CD14-positive monocyte (primary cell): ENCODE measurements at places on chromosomes 1 and 21.

DNA sequence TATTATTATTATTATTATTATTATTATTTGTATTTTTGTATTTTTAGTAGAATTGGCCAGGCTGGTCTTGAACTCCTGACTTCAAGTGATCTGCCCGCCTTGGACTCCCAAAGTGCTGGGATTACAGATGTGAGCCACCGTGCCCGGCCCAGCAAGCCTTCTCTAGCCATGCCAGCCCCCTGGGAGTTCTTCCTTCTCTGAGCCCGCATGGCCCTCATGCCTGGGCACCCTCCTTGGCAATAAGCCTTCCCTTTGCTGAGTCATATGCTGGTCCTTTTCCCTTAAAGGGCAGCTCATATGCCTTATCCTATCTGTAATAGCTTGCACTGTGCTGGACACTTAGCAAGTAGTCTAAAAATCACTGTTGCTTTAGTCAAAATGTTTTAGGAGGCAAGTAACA, 8.5 kb upstream of the NBL1 start:
- no peak for DNase-seq

- no peak for DNase-seq
Observed at GRCh38 chr1:43061757-43062156, 103.1 kb upstream of the SLC2A1 start.

DNA sequence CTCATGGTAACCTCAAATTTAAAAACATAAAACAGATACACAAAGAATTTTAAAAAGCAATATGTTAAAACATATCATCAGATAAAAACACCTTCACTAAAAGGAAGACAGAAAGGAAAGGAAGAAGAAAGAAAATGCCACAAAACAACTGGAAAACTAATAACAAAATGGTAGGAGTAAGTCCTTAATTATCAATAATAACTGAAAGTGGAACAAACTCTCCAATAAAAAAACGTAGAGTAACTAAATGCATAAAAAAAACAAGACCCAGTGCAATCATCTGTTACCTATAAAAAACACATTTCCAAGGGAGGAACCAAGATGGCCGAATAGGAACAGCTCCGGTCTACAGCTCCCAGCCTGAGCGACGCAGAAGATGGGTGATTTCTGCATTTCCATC, 47.1 kb upstream of the ACADM start:
- DNase-seq: no peak

GRCh38 chr21:33751120-33751519, 108.8 kb downstream of the ITSN1 start:
- no peak for DNase-seq

GRCh38 chr1:8293641-8294169, 24.2 kb upstream of the SLC45A1 start:
- DNase-seq: no peak

GRCh38 chr1:205595435-205595834, 36.4 kb downstream of the ELK4 start:
- no peak for DNase-seq

- DNase-seq: no peak
Observed at GRCh38 chr1:176029609-176030008, 177.5 kb downstream of the COP1 start.

DNA sequence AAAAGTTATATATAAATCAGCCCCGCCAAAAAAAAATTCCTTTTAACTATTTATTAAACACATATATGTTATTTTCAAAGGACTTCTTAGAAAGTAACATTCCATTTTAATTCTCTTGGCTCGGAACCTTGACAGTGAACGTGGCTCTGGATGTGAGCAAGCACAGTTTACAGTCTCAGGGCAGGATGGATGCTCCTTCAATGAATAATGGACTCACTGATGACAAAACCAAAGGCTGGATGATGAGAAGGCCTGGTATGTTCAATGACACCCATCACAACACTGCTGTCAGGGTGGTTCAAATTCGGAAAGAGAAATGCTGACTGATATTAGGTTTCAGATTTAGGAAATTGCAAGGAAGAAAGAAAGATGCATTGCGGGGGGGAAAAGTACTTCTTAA, 148.8 kb downstream of the SIPA1L2 start:
- no peak for DNase-seq

GRCh38 chr1:32733582-32734321, 31.2 kb upstream of the SYNC start:
- no peak for DNase-seq

GRCh38 chr1:5198328-5198727, 543.9 kb downstream of the AJAP1 start:
- no peak for DNase-seq

GRCh38 chr1:198696211-198696610, 57.4 kb downstream of the PTPRC start:
- peak; percentile 39 for DNase-seq

DNA sequence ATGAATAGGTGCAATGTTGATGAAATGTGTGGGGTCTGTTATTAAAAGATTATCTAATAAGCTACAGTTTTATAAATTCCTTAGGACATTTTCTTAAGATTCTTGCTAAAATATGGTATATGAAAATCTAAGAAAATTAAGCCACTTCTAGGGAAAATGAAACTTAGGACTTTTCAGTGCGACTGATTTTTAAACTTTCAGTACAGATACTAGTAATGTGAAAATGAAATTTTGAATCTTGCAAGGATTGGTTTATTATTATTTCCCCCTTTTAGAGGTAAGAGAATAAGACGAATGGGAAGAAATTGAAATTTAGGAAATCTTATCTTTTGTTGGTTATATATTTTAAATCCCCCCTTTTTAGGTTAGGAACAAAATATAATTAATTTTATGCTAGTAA, 16.4 kb downstream of the CAPZA1 start:
- no peak for DNase-seq

DNA sequence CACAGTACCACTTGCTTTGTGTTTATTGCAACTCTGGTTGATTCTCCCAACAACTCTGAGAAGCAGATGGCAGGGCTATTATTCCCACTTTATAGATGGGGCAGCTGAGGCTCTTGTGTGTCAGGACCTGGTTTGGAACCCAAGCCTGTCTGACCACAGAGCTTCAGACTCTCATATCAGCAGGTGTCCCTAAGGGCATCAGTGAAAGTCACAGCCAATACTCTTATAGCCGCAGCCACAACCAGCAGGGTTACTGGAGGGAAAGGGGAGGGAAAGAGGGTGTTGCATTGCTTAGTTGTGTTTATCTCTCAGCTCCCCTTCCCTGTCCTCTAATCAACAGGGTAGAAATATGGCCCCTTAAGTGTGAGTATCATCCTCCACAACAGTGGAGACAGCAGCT, 304.0 kb downstream of the RRAGC start:
- no peak for DNase-seq

GRCh38 chr1:192575499-192576189, at the start of gene RGS1:
RGS1 (plus strand) TSS chr1:192575773; CDS start chr1:192575793, 20 bp downstream.
- peak; percentile 59 for DNase-seq

DNA sequence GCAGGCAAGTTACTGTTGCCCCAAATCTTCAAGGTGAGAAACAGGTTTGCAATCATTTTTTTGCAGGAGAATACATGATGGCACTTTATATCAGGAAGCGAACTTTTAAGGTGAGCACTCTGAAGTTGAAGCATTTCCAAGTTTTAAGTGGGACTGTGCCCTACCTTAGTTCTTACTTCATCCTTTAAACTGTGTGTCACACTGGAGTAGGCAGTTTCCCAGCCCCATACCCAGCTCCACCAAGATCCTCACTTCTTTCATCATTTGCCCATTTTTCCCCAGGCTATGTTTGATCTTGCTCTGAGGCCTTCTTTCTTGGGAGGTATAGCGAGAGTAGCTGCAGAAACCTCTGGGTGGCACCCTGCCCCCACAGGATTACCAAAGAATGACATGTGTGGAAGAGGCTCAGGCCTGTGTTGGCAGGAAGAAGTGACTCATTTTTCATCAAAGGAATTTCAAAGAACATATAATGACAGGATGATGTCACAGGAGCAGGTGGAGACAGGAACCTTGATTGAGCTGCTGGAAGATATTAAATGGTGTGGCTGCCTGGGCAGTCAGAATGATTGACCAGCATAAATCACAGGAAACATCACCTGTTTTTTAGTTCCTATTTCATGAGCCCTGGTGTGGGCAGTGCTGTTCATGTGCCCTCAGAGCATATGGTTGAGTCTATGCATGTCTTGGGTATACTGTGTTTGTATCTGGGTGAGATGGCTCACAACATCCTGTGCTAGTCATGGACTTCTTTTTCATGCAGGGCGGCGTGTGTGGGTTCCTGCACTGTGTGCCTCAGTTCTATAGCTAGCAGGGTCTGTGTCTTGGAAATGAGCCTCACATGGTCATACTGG, 20.8 kb upstream of the MACF1 start:
- peak; percentile 48 for DNase-seq

GRCh38 chr21:27168084-27168483, 201.2 kb upstream of the ADAMTS5 start:
- no peak for DNase-seq

- no peak for DNase-seq
Observed at GRCh38 chr1:226111098-226111882, 48.8 kb downstream of the H3-3A start.

- no peak for DNase-seq
Observed at GRCh38 chr1:193697115-193697762, 510.8 kb upstream of the B3GALT2 start.

GRCh38 chr1:198902655-198903054, 263.8 kb downstream of the PTPRC start:
- DNase-seq: no peak

- DNase-seq: no peak
Observed at GRCh38 chr1:241331328-241332036, 25.5 kb downstream of the RGS7 start.

DNA sequence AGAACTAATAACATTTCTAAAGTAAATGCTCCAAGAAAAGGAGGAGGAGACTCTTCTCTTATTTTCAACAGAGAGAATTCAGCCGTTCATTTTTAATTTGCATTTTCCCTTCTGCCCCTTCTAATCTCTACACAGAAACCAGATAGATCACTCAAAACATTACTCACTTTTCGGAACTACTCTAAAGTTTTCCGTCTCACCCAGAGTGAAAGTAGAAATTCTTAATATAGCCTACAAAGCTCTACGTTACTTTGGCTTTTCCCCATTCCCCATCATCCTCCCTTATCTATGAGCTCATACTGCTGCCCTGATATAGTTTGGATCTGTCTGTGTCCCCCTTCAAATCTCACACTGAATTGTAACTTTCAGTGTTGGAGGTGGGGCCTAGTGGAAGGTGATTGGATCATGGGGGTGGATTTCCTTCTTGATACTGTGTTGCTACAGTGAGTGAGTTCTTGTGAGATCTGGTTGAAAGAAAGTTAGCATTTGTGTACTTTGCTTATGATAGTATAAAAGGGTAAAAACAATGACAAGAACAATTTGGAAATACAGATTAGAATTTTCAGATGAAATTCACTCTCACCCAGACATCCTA, 188.2 kb downstream of the AMY1C start:
- no peak for DNase-seq

- no peak for DNase-seq
Observed at GRCh38 chr1:205817988-205818387, 5.0 kb upstream of the SLC41A1 start.

- no peak for DNase-seq
Observed at GRCh38 chr1:211609120-211610024, 30.4 kb upstream of the SLC30A1 start.

DNA sequence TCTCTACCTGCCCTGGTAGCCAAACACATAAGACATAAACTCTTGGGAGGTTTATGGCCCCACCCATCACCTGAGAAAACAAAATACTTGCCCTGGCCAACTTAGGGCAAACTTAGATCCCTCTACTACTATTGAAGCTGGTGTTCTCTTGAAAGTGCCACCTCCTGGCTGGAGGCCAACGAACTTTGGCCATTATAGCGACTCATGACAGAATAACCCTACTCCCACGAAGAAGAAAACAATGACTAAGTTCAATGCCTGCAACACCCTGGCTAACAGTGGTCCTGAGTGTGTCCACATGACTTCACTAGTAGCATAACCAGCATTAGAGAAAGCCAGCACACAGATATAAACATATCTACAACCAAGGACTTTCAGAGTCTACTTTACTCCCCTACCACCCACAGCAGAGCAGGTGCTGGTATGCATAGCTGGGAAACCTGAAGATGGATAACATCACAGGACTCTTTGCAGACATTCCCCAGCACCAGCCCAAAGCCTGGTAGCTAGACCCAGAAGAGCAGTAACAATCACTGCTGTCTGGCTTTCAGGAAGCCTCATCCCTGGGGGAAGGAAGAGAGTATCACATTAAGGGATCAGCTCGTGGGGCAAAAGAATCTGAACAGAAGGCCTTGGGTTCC, 81.0 kb downstream of the SLC30A10 start:
- no peak for DNase-seq

- no peak for DNase-seq
Observed at GRCh38 chr1:186443638-186444037, 17.3 kb downstream of the PDC start.

DNA sequence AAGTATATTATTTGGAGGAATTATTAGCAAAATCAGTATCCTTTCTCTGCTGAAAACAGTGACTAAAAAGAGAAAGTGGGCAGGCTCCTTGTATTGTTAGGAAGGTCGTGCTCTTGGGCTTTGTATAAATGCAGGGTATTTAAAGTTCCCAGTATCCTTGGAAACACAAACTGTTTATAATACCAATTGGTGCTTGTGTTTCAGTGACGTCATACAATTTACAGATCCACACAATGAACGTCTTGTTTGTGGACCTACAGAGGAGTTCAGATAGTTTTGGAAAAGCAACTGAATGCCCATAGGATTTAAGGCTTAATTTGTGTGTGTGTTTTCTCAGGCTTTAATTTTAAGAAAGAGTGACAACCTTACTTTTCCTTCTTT, 168.2 kb downstream of the RASAL2 start:
- DNase-seq: no peak

DNA sequence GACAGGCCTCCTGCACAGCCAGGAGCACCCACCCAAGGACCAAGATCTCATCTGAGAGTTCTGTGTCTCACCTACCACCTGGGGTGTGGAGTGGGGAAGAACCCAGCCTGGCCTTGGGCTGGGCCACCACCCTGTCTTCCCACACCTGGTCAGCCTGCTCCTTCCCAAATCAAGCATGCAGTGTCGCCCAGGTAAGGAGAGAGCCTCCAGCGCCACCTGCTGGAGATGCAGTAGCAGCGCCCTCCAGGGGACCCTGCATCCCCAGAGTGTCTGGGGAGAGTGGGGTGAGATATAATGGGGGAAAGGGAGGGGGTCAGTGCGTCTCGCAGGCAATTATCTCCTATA, 32.3 kb downstream of the KIAA2013 start:
- DNase-seq: peak; percentile 42

DNA sequence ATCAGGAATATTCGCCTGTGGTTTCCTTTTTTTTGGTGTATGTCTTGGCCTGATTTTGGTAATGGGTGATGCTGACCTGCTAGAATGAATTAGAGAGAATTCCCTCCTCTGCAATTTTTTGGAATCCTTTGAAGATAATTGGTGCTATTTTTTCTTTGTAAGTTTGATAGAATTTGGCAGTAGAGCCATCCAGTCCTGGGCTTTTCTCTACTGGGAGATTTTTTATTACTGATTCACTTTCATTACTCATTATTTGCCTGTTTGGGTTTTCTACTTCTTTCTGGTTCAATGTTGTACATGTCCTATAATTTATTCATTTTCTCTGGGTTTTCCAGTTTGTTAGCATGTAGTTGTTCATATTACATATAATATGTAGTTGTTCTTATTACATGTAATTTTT, 48.7 kb downstream of the NTMT2 start:
- DNase-seq: no peak

GRCh38 chr21:44083631-44084291, 23.4 kb upstream of the PWP2 start:
- DNase-seq: no peak

GRCh38 chr21:42565886-42566523, 52.4 kb downstream of the SLC37A1 start:
- DNase-seq: no peak
